ENCODE measurements at places on chromosomes 1 and 21.

DNA sequence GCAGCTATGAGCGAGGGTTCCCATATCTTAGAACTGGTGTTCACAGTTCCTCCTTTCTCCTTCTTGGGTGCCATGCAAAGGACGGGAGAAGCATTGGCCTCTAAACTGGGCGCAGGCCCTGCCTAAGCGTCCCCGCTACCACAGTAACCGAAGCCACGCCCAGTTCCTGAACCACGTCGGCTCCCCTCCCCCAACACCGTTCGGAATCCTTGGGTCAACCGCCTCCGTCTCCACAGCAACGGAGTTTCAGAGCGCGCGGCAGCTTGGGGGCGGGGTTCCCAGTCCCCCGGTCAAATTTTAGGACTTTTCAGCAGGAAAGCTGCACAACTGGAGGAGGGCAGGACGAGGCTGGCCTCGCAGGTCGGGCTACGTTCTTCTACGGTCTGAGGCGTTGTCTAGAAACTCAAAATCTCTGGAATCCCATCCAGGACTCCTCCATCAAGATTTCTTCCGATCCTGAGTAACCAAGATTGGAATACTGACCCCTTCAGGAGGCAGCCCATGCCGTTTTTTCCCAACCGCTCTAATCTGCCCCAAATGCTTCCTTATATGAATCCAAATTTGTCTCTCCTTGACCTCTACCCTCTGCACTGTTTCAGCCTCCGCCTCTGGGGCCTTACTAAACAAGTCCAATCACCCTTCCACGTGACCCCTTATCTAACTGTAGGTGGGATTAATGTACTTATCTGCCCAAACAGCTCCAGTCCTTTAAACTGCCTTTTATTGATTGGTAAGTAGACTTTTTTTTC is at the start of gene SPAG17:
SPAG17 (minus strand) TSS at position 145 of the 749 bp plus-strand sequence; CDS start at position 74, 71 bp downstream.
- DNase-seq = no peak

GRCh38 chr1:169488157-169488556 is 2.4 kb upstream of the SLC19A2 start:
- no peak for DNase-seq

DNA sequence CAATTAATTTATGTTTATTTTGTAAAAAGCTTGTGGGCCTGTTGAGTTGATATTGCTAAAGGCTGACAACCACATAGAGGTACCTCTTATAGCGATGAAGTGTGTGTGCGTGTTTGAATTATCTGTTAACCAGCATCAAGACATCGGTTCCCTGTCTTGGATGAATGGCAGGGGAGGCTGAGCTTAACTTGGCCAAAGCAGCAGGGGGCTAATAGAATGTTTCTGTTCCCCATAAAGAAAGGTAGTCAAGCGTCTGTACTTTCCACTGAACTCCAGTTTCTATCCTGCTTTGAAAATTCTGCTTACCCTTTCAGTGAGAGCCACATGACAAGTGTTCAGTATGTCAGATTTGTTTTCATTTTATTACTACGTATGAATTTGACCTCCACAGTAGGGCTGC is 63.0 kb downstream of the ROR1 start:
- DNase-seq = no peak

GRCh38 chr21:42658320-42659105 is 5.1 kb downstream of the PDE9A start:
- no peak for DNase-seq

DNA sequence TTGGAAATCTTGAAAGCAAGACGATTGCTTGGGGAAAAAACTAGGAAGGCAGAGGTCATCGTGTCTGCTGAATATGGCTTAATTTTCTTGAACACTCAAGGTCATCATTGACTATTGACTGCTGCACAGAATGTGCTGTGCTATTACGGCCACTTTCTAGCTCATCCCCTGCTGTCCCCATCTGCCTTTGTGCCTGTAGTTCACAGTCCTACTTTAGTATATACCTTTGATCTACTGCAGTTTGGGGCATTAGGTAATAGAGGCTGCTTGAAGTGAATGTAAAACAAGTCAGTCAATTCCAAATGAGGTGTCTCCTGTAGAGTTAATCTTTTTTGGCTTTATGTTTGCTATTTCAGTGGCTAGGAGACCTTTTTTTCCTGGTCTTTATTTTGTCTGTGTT is 8.3 kb downstream of the RAB4A start:
- no peak for DNase-seq

DNA sequence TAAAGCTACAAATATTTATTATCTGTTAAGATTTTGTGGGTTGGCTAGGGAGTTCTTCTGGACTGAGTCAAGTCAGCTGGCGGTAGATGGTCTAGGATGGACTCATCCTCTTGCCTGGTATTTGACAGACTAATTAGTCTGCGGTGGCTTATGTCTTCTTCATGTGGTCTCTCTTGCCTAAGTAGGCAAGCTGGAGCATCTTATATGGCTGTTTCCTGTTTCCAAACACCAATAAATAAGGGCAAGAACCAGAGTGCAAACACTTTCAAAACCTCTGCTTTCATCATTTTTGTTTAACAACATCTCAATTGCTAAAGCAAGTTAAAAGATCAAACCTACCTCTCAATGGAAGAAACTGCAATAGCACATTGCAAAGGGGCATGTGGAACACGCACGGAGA is 484.8 kb downstream of the PTPRC start:
- no peak for DNase-seq

DNA sequence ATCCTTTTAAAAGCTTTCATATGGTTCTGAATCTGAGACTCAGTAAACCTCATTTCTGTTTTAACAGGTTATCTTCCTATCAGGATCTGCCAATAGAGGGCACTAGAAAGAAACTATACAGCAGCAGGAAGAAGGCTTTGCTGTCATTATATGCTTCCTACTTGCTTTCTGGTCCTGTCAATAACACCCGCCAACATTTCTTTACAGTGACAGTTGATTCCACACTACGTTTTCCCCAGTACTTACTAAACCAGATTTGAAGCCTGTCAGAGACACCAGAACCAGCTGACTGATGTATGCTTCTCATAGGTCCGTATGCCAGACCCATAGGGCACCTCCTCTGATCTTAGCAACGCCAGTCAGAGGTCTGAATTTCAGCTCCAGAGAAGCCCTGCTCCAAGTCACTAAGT is 341.0 kb upstream of the NEGR1 start:
- DNase-seq = no peak

DNA sequence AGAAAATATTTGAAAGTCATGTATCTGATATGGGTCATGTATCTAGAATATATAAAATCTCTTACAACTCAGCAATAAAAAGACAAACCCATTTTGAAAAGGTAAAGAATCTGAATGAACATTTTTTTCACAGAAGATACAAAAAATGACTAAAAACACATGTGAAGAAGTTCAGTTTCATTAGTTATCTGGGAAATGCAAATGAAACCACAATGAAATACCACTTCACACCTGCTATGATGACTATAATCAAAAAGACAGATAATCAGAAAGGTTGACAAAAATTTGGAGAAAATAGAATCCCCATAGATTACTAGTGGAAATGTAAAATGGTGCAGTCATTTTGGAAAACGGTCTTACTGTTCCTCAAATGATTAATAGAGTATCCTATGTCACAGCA is 631.0 kb downstream of the MRPL39 start:
- no peak for DNase-seq

- no peak for DNase-seq
Observed at GRCh38 chr1:208234721-208235120, 9.5 kb downstream of the PLXNA2 start.

GRCh38 chr1:67740543-67740942 is 55.5 kb downstream of the GADD45A start:
- no peak for DNase-seq

DNA sequence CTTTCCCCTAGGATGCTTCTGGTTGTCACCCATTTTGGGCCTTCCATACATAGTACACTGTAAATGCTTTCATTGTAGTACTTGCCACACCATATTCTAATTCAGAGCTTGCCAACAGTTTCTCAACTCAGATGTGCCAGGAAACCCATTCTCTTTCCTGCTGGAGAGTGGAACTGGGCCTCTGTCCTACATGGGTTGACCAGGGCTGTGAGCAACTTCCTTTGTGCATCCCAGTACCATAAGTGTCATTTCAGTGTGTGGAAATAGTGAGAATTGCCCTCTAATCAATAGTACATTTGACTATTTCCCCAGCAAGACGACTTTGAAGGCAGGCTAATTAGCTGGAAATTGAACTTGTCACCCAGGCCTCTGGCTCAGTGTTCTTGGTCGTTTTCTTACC is 74.8 kb downstream of the MTR start:
- no peak for DNase-seq

- no peak for DNase-seq
Observed at GRCh38 chr21:37117204-37117603, 44.1 kb downstream of the TTC3 start.

DNA sequence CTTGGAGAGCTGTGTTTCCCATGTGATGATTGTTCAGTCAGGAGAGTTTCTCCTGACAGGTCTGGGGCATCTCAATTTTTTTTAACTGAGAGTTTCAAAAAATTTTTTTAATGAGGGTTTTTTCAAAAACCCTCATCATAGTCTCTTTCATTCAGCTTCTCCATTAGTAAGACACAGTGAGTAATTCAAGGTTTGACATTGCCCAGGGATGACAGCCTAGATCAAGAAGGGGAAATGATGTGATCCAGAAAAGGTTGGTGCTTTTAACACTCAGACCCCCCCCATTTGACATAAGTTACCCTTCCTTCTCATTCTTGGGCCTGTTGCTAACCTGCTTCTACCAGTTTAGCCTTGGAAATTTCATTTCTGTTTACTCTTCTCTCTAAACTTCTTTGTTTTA is 189.4 kb upstream of the HOOK1 start:
- DNase-seq = no peak
